Stimulated activated CD8-positive, alpha-beta memory T cell treated with anti-CD3 and anti-CD28 coated beads, Interleukin-7, amount 100 ng/mL, for 4 hours (primary cell): ENCODE measurements at places on chromosomes 13 and 19.

- no peak for DNase-seq
Observed at GRCh38 chr13:95588134-95588533, 35.6 kb downstream of the CLDN10 start.

GRCh38 chr13:25281935-25282332 lies 5.4 kb downstream of the MTMR6 start:
- no peak for DNase-seq

DNA sequence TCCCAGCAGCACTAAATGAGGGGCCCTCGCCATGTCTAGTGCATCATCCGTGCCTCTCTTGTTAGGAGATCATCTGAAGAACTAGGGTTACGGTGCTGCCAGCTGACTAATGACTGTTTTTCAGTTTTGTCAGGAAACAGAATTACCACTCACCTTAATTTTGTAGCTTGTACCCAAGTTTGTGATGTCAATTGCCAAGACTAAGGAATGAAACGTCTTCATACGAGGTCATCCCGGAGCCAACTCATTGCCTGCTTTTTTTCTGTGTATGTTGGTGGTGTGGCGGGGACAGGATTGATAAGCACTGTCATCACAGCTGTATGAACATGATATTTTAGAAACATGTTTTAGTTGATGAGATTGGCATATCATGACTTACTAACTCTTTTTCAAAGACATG lies 100.6 kb downstream of the TNFRSF19 start:
- no peak for DNase-seq

- DNase-seq = no peak
Observed at GRCh38 chr19:18594824-18595373, 6.3 kb downstream of the REX1BD start.

DNA sequence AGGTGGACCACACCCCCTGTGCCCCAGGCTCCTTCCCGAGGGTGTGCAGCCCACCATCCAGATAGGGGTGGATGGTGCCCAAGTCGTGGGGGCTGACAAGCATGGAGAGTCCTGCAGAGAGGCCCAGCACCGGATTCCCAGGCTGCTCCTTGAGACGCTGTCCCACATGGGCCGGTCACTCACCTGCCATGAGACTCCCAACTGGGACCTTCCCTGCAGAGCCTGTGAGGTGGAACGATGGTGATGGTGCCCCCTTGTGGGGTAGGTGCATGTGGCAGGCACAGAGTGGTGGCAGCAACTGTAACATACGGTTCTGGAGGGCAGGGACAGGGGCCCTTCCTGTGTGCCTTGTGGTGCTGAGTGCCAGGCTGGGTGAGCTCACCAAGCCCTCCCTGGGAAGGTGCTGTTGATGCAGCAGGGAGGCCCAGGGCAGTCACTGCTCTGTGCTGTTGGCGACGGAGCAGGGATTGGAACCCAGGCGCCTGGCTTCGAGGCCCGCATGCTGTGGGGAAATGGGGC lies 33.1 kb downstream of the PPP1R37 start:
- DNase-seq = peak; percentile 32

DNA sequence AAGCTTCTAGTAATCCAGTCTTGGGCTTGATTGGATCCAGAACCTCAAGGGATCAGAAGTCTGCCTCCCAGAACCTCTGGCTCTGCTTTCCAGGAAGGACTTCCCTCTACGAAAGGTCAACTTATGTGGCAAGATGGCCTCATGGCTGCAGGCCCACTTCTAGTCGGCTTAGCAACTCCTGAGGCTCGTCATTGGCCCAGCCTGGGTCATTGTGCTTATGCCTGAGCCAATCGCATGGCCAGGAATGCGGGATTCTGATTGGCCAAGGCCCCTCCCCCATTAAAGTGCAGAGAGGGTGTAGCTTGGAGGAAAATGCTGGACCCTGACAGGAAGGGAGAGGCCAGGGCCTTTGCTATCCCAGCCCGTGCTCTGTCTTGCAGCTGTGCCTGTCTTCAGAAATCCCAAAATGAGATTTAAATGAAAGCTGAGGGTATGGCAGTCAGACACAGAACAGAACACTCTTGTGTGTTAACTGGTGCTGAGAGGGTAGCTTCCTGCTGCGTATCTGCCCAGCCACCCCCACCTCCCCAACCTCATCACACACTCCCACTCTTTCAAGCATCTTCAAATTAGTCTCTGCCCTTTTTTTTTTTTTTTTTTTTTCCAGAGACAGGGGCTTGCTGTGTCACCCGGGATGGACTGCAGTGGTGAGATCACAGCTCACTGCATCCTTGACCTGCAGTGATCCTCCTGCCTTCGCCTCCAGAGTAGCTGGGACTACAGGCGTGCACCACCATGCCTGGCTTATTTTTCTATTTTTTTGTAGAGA lies 5.5 kb upstream of the CCNE1 start:
- no peak for DNase-seq

DNA sequence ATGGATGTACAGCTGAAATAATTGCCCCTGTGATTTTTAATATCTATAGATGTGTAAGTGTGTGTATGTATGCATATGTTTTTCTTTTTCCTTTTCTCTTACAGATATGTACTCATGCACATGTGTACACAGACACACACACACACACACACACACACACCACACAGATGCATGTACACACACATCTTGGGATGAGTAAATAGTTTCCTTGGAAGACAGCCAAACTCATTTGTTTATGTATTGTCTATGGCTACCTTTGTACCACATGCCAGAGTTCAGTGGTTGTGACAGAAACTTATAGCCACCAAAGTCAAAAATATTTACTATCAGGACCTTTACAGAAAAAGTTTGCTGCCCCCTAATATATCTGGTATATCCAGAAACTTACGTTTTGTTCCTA lies 192.6 kb downstream of the MAB21L1 start:
- no peak for DNase-seq

DNA sequence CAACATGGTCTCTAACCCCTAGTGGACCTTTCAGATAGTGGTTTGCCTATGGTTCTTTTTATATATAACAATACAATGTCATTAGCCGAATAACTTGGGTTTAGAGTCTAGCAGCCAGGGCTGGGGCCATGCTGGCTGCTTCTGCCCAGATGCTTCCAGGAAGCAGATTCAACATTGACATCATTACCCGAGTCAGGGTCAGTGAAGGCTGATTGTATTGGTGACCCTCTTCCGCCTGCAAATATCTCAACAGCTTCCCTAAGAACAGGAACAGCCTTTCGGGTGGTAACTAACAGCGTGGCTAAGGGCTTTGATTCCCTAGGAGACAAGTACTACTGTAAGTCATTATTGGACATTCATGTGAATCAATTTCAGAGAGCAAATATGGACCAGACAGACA lies 476.4 kb downstream of the UQCRFS1 start:
- no peak for DNase-seq

GRCh38 chr19:46564701-46565100 lies 36.4 kb upstream of the CALM3 start:
- no peak for DNase-seq

DNA sequence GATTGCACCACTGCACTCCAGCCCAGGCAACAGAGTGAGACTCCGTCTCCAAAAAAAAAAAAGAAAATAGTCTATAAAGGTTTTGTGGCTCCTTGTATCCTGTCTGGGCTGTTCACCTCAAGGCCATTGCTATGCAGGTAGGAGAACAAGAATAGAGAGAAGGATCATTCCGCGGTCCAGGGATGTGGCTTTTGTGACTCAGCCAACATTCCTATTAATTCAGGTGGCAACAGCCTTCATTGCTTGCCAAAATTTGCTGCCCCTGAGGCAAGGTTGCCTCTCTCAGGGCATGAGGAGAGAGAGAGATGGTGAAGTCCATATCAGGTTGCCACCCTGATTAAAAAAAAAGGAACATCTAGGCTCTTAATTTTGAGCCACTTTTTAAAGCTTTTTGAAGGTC lies 8.0 kb downstream of the ZNF551 start:
- DNase-seq = no peak
